ENCODE measurements at places on chromosomes 7 and 10.
A peak's percentile ranks its signal among the peaks of the same experiment; 100 is the strongest.

DNA sequence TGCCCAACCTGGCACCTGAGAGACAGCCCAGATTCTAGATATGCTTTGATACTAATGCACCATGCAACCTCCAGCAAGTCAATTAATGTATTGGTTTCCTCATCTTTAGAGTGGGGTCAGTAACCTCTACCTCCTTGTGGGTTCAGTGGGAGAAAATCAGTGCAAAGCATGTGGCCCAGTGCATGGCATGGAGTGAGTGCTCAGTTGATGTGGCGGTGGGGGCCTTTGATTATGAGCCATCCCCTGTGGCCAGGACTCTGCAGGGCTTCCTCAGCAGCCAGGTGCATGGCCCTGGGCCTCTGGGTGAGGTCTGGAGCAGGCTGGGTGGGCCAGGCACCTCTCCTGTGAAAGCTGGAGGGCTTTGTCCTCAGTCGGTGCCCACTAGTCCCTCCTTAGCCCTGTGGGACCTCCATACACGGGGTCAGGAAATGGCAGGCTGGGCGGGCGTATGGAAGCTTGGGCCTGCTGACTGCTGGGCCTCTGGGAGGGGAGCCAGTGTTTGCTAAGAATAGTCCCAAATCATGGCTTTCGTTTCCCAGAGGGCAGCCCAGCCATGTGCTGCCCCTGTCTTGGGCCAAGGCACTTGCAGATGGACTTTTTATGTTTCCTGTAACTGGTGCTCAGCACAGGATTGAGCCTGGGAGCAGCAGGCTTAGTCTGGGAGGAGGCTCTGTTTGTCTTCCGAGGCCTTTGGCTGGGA lies 3.4 kb downstream of the PALD1 start:
- no peak for DNase-seq

- DNase-seq, result no peak
These were observed 40.9 kb downstream of the LANCL2 start for GRCh38 chr7:55405856-55406541.

DNA sequence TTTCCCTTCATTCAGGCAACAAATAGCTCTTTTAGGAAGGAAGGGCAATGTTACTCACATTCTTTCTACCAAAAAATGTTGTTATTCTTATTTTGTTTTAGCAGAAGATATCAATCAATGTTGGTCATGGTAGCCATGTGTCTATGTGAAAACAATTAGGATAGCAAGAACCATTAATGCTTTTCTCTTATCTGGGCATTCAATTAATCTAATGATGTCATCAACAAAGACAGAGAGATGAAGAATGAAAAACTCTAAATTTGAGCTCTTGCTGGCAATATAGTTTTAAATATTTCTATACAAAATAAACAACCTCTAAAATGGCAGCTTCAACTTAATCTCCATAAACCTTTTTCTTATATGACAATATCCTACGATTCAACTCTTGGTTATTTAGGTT lies 353.7 kb upstream of the ANKRD30A start:
- DNase-seq, result no peak

GRCh38 chr10:7625836-7626235 lies 40.9 kb downstream of the ITIH5 start:
- DNase-seq, result no peak

DNA sequence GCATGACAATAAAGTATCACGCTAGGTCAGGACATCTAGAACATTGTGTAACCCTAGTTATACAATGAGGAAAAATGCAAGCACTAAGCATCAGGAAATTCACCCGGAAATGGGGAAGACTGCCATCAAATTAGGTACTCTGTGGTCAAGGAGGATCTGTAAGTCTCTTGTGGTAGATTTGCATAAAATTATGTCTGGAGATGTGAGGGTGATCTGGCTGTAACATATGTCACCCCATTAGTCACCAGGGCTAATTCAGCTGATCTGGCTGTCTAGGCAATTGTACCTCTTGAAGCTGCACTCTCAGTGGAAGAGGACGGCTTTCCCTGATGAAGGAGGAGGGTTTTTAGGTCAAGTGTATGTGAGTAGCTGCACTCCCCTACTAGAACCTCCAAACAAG lies 14.8 kb downstream of the AKR1D1 start:
- no peak for DNase-seq

GRCh38 chr10:63698787-63699150 lies 177.6 kb downstream of the REEP3 start:
- DNase-seq, result no peak

DNA sequence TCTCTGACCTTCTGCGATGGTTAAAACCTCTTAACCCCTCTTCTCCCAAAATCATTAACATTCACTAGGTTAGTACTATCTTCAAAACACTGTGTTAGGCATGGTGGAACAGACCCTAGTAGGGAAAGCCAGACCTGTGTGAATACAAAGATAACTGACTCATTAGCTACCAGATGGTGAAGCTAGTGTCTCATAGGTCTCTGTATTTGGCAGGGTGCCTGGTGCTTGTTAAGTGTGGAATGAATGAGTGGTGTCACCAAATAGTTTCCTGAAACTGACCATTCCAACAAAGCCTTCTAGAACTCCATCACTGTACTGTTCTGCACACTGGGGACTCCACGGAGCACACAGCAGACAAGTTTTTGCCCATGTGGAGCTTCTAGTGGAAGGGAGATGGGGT lies 27.7 kb upstream of the TM9SF3 start:
- DNase-seq, result peak; percentile 20

DNA sequence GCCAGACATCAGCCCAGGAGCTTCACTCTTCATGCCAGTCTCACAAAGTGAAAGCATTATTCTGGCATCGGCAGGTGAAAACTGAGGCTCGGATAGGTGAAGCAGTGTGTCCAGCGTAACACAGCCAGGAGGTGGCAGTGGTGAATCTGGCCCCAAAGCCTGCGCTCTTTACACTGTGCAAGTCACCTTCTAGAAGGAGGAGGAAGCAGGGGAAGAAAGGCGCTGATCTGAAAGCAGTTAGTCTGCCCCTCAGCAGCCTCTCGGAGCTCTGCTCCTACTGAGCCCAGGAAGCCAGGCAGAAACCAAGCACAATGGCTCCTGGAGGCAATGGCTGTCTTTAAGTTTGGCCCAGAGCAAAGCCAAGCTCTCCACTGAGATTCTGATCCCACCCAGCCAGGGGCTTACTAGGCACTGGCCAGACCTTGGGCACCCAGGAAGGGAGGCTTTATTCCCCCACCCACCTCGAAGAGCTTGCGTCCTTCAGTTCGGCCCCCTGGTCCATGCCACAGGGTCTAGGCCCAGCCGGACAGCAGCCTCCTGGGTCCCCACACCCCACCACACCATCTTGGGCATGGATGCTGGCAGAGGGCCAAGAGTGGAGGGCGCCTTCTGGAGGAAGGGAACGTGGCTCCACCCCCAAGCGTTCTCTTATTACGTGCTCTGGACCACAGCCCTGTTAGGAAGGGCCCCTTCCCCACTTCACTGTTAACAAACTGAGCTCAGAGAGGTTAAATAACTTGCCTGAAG lies 104.5 kb downstream of the GRID1 start:
- peak; percentile 30 for DNase-seq

DNA sequence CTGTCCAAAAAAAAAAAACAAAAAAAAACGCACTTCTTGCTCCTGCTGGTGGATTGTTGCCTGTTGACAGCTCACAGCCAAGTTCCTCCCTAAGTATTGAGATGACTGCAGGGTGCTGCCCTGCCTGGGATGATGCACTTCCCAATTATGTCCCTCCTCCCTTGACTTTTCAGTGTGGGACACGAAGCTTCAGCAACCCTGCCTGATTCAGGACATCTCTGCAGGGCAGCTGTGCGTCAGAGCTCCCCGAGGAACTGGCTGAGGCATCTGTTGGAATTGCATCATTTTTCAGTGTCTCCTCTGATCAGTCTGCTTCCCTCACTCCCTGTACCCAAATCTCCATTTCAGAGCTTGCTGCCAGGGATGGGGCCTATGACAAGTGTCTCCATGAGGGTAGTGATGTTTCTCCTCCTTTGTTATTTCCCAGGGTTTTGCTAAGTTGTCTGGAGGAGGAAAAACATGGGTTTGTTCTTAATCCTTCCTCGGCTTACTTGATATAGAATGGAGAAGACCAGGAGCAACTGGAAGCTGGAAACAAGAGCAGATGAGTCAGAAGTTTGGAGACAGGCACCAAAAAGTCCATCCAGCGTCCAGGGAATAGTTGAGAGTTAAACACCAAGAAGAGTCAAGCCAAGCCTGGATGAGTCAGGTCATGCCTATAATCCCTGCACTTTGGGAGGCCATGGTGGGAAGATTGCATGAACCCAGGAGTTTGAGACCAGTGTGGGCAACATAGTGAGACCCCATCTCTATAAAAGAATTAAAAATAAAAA lies 355.1 kb downstream of the GALNT17 start:
- DNase-seq, result no peak

DNA sequence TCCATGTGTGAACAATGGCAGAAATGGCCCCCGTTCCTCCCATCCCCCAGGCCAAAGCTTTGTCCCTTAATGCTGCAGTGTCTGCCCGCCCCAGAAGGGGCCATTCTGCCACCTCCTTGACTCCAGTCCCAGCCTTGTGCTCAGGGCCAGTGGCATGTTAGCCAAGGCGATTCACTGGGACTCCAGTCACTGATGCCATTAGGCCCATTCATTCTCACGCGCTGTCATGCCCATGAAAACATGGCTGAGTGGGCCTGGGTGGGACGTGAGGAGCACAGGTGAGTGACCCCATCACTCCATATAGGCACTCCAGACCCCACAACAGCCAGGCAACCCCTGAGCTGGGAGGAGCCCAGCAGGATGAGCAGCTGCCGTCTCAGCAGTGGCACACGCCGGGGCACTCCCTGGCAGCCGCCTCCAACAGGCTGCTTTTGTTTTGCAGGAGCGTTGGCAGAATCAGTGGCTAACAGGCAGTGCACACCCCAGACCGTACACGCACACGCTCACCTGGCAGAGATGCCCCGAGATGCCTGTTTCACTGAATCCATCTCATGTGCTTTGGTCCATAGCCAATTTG lies 79.5 kb downstream of the TCERG1L start:
- DNase-seq, result no peak

DNA sequence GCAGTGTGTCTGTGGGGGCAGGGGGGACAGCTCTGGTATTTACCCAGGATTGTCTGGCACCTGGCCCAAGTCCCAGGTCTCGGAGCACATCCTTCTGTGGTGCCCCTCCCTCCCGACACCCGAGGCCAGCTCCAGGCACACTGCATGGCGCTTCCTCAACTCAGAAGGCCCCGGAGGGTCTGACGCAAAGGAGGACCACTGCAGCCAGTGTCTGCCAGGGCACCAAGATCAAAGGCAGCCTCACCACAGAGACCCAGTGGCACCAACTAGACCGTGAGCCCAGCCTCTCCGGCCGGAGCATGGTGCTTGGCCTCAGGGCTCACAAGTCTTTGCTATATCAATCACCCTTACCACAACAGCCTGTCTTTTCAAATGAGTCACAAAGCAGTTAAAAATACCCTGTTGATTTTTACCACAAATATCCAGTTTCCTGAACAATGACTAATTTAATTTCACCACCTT lies 99.3 kb upstream of the DDC start:
- peak; percentile 55 for DNase-seq

DNA sequence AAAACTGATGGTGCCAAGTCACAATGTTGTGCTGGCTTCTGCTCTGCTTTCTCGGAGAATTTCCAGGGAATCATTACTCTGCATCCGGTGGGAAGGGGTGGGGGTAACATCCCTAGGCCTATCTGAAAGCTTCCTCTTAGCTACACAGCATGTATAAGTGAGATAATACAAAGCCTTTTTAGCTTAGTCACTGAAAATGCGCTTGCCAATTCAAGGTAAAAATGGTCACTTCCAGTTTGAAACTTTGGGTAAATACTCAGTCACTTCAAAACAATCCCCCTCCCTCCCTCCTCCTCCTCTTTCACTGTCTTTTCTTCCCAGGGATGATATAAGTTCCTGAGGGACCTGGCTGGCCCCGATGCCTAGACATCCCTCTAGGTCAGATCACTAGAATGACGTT lies 57.3 kb upstream of the APBB1IP start:
- DNase-seq, result no peak

DNA sequence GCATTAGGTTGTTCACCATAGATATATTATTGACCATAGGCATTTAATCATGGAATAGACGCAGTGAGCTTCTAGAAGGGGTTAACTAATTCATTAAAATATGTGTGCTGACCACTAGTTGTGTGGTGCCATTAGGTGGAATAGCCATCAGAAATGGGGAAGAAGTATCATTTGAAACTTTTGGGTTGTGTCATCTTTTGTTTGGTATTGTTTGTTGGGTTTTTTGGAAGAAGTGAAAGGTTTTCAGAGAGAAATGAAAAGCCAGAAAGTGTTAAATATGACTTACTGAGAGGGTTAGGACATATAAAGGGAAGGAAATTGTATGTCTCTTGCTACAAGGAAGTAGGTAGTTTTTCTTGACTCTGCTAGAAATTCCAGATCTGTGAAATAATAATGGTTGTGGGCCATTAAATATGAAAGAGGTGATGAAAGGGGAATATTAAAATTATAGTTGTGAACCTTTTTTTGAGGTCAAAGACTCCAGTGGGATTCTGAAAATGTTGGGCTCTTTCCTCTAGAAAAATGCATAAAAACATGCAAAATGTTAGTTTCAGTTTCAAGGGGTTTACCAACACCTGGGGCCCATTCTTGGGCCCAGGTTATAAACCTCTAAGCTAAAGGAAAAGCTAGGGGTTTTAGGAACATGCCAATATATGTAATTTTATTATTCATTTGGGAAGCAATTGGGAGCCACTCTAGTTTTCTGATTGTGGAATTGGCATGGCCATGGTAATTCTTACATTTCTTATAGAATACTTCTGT lies 348.5 kb downstream of the BBS9 start:
- DNase-seq, result no peak

All from activated T-cell treated with anti-CD3 and anti-CD28 coated beads, Interleukin-2, amount 50 U/mL, for 48 hours (primary cell).